Hepatocyte (in vitro differentiated cells): ENCODE measurements at places on chromosomes 7 and 10.

DNA sequence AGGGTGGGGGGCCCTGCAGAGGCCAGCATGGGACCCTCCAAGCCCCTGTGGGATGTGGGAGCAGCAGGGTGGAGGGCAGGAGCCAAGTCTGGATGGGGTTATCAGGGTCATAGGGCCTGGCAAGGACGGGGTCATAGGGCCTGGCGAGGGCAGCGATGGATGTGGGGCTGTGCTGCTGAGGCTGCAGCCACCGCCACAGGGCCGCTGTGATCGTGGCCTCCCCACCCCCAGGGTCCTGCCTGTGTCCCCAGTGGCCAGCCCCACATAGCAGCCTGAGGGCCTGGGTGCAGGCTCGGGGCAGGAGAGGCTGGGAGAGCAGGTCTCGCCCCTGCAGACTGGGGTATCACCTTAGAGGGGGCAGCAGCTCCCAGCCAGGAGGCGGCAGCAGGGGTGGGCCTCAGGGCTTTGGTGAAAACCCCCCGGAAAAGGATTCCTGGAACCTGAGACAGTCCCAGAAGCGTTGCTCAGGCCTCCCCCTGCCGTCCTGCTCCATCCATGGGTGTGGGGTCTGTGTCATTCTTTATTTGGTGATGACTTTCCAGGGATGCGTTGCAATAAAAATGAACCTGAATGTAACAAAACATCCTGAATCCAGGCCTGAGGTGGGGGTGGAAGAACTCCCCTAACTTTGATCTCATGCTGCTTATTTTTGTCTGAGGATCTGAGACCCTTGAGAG lies 107.3 kb upstream of the SHH start:
- DNase-seq, result no peak

- DNase-seq, result peak; percentile 58
Observed at GRCh38 chr10:87093632-87094372, 841 bp downstream of the GLUD1 start.

- DNase-seq, result no peak
Observed at GRCh38 chr7:140036224-140036962, 26.4 kb downstream of the PARP12 start.

DNA sequence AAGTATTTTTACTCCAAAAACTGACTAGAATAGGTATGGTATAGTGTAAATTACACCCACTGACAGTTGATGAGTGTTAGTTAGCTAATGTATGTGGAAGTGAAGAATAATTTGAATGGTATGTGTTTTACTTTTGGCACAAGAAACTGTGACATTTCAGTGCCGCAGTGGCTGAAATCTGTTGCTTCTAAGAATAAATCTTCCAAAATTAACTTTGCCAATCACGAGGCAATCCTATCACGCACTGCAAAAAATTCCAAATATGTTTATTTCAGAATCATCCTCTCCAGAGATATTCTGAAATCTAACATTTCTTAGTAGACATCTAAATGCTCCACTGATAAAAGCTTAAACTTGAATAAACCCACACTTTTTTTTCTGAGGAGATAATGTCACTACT lies 61.2 kb downstream of the PCLO start:
- no peak for DNase-seq

DNA sequence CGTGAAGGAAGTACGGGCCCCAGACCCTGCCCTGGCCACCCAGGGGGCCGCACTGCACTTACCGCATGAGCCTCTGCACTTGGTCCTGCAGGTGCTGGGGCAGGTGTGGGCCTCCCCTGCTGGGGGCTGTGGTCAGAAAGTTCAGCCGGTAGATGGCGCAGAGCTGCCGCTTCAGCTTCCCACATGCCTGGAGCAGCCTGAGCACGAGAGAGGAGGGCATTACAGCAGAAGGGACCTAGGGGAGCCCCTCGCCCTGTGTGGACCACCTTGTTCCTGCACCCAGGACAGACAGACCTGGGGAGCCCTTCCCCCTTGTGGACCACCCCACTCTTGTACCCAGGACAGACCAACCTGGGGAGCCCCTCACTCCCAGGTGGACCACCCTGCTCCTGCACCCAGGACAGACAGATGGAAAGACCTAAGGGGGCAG lies 8.7 kb upstream of the PYROXD2 start:
- DNase-seq, result peak; percentile 68

- DNase-seq, result no peak
Observed at GRCh38 chr10:50286517-50286916, 35.2 kb upstream of the ASAH2 start.

DNA sequence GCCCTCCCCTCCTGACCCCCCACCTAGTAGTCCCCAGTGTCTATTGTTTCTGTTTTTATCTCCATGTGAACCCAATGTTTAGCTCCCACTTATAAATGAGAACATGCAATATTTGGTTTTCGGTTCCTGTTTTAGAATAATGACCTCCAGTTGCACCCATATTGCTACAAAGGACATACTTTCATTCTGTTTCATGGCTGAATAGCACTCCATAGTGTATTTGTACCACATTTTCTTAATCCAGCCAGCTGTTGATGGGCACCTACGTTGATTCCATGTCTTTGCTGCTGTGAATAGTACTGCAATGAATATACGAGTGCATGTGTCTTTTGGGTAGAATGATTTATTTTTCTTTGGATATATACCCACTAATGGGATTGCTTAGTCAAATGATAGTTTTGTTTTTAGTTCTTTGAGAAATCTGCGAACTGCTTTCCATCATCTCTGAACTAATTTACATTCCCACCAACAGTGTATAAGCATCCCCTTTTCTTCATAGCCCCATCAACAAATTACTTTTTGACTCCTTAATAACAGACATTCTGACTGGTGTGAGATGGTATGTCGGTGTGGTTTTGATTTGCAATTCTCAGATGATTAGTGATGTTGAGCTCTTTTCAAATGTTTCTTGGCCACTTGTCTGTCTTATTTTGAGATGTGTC lies 128.4 kb upstream of the PHYHIPL start:
- DNase-seq, result no peak

- peak; percentile 37 for DNase-seq
Observed at GRCh38 chr7:29642494-29643155, 79.0 kb downstream of the PRR15 start.

DNA sequence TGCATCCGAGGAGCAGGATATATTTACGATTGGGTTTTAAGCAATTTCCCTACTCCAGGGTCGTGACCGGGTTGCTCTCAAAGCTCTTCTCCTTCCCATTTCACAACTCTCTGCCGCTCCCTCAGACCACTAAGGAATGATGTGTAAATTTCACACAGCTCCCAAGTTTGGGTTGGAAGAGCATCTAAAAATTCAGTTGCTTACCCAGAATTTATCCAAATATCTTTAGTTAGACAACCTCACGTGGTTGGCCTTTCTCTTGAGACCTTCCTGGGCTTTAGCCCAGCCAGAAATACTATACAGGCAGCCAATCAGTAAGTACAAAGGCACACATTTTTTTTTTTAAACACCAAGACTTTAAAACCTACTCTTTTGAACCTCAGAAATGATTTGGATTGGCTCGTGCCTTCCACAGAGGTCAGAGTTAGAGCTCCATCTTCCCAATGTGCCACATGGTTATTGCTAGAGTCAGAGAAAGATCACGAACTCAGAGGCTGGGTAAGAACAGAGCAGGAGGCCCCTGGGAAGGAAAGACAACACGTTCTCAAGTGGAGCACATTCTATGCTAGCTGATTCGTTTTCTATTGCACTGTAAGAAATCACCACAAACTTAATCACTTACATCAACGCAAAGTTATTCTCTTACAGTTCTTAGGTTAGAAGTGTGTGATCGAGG lies 335.4 kb upstream of the MGMT start:
- DNase-seq, result no peak

DNA sequence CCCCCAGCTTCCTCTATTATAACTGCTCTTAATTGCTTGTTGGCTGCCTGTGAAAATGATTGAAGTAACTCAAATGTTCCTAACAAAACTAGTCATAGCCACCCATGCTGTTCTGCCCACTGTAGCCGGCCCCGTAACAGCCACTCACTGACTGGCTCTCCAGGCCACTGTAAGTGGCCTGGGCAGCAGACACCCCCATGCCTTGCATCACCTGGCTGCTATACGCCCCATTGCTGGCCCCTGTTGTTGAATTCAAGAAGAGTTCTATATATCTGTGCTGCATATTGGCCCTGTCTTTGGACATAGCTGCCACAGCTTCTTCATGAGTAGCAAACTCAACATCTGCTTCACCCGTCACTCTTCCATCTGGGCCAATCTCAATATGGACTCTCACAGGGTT lies 15.1 kb downstream of the FXYD4 start:
- DNase-seq, result no peak

GRCh38 chr7:90384433-90384832 lies 18.8 kb upstream of the CLDN12 start:
- DNase-seq, result no peak

- DNase-seq, result no peak
Observed at GRCh38 chr10:86385806-86386205, 19.2 kb upstream of the GRID1 start.

DNA sequence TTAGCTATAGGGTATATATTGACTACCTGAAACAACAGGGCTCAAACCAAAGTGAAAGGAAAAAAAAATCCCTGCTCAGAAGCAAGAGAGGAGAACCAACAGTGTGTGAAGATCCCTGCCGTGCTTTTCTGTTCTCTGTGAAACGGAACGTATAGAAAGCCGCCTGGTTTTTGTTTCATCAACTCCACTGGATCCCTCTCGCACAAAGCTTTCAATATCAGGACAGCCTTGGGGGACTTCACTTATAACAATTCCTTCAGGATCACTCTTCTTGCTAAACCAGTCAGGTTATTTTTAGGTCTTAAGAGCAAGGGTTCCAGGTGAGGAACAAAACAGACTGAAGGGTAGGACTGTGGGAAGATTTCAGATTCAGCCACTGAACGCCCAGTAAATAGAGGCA lies 151.1 kb upstream of the CACNA2D1 start:
- no peak for DNase-seq

DNA sequence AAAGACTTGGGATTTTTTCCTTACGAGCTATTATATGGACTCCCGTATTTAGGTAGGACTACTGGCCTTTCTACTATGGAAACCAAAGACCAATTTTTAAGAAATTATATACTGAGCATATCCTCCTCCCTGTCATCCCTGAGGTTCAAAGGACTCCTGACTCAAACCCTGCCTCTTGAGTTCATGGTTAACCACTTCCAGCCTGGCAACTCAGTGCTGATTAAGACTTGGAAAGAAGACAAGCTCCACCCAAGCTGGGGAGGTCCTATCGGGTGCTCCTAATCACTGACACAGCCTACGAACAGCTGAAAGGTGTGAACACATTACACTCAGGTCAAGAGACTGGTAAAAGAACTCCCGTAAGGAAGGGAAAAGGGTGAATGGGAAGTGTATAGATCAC lies 66.8 kb downstream of the LYZL2 start:
- DNase-seq, result no peak

DNA sequence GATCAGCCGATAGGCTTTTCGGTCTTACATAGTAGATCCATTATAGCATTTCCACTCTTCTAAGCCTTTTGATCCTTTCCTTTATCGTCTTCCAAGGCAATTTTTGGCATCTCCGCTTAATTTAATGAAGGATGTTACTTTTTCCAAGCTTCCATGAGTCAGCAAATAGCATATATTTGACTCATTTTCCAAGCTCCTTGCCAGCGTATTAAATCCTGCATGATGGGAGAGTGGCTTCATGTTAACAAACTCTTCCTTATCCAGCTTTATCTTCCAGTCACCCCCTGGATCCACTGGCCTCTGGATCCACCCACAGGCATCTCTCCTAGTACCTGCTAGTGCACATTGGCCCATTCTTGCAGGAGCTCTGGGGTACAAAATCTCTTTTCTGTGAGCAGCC lies 13.0 kb downstream of the OR9A2 start:
- DNase-seq, result peak; percentile 58

DNA sequence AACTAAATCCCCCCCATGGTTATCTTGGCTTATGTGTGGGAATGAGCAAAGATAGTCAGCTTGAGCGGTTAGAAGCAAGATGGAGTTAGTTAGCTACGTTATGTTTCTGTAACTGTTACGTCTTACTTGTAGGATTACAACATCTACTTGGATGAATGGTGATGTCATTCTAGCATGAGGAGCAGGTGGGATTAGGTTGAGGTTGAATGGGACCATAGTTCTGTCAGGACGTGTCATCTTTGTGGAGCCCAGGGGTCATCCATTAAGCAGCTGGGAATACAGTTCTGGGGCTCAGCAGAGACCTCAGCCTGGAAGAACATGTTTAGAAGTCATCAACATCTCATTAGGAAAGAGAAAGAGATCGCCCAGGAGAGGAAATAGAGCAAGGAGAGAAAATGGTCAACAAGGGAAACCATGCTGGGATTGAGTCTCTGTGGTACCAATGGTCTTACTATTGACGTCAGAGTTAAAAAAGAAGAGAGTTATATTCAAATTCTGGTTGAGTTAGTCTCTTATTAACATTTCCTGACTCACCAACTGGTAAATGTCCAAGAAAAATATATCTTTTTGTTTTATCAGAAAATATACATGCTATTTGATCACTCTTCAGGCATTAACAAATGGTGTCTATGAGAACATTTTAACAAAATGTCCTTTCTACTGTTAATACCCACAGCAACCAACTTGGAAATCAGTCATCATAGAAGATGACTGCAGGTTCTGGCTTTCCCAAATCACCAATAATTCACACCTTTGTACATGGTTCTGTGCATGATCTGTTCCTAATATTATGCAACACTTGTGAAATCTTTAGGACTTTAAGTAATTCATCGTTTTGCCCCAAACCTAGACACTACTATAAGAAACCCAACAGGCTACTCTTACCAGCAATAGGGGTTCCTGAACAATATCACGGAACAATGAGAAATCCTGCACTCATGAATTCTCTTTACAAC lies 96.9 kb downstream of the KIAA1217 start:
- DNase-seq, result no peak

- peak; percentile 76 for DNase-seq
Observed at GRCh38 chr10:78974617-78975317, 94.0 kb upstream of the ZMIZ1 start.

DNA sequence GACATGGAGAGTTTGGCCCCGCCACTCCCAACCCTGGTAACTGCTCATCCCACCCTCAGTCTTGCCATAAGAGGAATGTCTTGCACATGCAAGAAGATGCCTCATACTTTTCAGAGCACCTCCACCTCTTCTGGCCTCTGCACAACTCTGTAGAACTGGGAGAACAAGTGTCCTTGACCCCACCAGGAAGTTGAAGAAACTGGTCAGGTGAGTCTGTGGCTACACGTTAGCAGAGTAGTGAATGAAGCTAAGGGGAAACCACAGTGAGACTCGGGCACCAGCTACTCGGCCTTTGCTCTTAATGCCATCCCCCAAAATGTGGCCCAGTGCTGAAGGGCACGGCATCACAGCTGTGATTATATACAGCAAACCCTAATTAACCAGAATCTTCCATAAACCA lies 110.1 kb downstream of the ARID5B start:
- DNase-seq, result no peak

DNA sequence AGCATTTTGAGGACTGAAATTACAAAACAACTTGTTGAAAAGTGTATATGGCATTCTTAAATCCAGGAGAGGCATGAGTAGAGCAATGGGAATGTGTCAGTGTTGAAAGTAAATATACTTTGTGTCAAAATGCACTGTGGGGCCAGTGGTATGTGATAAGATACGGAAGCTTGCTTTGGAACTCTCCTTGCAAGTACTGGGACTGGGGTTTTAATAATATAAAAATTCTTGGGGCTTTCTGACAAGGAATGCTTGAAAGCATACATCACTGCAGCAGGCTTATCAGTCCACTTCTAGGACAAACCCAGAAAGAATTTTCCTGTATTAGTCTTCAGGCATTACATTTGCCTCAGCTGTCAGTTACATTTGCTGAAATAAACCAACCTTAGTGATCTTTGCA lies 472.8 kb upstream of the FZD8 start:
- peak; percentile 53 for DNase-seq
